ENCODE measurements at places on chromosomes 7 and 10.

- DNase-seq, result no peak
Measured at GRCh38 chr10:44984671-44985101, 6.1 kb upstream of the DEPP1 start.

- DNase-seq, result no peak
Measured at GRCh38 chr10:34507217-34507616, 307.9 kb downstream of the PARD3 start.

GRCh38 chr10:124681626-124682552, 62.3 kb downstream of the FAM53B start:
- no peak for DNase-seq

- no peak for DNase-seq
Measured at GRCh38 chr7:40310258-40310657, 175.5 kb downstream of the SUGCT start.

- DNase-seq, result no peak
Measured at GRCh38 chr10:50857579-50857978, 27.8 kb downstream of the A1CF start.

DNA sequence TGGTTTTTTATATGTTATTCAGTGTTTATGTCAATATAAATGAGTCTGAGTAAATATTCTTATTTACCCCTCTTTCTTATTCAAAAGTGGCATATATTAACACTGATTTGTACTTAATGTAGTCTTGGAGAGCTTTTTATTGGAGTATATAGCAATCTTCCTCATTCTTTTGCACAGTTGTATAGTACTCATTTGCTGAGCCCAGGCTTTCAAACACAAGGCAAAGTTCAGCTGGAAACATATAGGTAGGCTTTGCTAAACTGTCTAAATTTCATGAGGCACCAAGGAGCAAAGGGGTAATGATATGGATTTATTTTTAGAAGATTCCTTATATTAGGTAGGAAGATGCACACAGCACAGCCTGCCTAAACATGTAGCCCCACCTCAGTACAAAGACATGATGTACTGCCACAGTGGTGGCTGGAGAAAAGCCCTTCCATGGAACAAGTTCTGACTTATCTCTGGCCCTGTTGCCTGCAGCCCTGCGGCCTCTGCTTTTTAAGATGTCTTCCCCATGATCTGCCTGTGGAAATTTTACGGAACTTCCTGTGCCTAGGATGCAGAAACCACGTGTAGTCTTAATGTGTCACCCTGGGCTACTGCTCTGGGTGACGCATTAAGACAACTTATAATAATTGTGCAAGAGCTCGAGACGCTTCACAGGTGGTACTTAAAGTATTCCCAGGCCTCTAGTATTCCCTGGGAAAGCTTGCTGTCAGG, 9.6 kb upstream of the PDCD4 start:
- no peak for DNase-seq

GRCh38 chr7:1849351-1850041, 179.4 kb downstream of the ELFN1 start:
- DNase-seq, result no peak

- no peak for DNase-seq
Measured at GRCh38 chr10:15262036-15262713, 93.7 kb upstream of the NMT2 start.

DNA sequence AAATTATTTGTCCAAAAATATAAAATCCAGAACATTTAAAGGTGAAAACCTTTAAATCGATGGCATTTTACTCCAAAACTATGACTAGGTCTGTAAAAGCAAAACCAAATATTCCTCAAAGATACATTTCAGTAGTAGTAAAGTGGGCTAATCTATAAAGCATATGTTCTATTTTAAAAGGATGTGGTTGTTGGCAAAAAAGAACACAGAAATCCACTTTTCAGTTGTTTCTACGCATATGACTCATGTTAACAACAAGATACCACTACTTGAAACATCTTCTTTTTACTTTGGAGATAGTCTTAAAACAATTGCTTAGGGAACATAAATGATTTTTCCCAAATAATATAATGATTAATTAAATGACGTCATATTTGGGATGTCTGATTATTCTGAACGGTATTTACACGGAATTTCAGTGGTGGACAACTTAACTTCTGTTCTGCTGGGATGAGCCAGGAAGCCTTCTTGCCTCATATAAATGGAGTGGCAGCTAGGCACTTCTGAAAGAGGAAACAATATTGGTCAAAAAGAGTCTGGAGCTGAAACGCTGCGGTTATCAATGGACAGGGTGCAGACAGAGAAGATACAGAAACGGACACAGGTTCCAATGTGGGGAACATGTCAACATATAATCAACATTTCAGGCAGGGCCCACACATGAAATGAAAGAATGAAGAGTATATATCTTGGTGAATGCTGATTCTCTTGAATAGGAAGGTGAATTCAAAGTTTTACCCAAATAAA, 78.5 kb downstream of the ETV1 start:
- no peak for DNase-seq

DNA sequence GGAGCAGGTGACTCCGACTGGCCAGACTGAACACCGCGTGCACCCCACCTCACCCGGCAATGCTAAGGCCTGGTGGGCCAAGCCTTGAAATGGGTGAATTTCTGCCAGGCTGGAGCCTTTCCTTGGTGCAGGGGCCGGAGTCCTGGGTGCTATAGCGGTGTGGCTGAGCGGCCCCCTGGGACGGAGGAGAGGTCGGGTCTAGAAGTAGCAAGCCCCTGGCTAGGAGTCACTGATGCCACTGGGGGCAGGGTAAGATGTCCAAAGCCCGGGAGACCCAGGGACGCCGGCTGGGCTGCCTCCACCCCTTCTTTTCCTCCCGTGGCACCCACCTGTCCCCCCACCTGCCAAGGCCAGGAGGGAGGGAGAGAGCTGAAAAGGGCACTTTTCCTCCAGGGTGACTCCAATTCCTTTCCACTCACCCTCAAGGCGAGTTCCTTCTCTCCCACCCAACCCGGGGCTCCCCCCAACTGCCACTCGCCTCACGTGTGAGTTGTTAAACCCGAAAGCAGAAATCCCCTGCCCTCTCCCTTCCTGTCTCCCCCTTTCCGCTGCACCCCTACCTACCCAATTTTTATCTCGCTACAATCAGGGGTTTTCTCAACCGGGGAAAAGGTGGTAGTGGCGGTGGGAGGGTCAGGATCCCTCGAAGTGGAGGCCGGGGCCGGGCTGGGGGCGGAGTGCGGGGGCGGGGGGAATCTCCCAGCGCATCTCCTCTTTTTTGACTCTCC, 6.0 kb upstream of the GATA3 start:
- DNase-seq, result no peak

GRCh38 chr10:117047947-117048346, 43.0 kb upstream of the SHTN1 start:
- DNase-seq, result no peak

DNA sequence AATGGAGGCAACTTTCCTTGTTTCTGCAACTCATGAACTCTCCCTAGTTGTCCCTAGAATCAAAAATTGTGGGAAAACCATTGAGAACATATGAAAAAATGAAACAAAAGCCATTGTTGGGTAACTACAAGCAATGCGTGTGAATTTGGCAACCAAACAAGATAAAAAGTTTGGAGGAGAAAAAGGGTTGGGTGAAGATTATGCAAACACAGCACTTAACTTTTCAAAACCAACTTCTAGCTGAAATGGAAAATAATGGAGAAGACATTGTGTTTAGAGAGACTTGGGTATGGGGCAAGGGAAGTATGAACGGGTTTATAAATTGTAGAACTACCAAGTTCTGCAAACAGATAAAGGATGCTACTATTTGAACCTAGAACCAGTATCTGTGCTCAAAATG, 89.0 kb upstream of the SVIL start:
- DNase-seq, result no peak

DNA sequence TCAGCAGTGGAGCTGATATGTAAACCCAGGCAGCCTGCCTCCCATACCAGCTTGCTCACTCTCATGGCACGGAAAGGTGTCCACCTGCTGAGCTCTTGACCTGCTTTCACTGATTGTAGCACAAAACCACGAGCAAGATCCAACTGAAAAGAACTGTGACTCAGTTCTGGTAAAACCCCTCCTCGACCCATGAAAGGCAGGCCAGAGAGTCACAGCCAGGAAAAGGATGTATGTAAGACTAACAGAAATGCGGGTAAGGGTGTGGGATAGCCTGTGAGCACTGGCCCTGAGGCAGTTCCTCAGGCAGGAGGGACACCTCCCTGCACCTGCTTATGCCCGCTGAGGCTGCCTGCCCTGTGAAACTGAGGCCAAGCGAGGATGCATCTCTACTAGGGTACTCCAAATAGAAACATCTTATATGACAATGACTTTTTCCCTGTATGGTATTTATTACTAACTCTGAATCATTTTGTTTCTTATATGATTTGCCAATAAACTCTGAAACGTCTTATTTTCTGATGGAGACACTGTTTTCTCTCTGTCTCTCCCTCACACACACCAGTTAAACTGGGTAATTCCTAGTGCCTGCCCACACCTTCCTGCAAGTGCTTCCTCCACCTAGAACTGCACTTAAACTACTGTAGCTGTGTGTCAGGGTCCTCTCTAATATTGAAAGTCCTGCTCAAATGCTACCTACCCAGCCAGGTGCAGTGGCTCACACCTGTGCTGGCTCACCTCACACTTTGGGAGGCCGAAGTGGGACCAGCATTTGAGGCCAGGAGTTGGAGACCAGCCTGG, 73.3 kb upstream of the GHITM start:
- DNase-seq, result no peak

GRCh38 chr10:71462062-71462935, 65.6 kb downstream of the CDH23 start:
- no peak for DNase-seq

GRCh38 chr7:36263095-36263484, 110.0 kb downstream of the EEPD1 start:
- DNase-seq, result no peak

GRCh38 chr7:47402941-47403866, 178.7 kb downstream of the TNS3 start:
- peak; percentile 59 for DNase-seq

DNA sequence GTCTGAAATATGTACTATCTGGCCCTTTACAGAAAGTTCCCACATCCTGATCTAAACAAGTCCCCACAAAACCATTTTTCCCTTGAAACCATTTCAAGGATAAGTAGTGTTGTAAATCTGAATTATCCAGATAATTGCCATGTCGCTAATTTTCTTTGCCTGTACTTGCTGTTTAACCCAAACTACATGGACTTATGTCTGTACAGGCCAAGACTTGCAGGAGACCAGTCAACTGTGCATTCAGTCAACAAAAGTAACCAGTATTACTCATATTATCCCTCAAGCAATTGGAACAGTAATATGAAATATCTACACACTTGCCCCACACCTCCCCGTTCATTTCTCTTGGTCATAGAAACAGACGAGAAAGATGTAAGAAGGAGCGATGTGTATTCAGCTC, 347.8 kb upstream of the NFE2L3 start:
- no peak for DNase-seq

DNA sequence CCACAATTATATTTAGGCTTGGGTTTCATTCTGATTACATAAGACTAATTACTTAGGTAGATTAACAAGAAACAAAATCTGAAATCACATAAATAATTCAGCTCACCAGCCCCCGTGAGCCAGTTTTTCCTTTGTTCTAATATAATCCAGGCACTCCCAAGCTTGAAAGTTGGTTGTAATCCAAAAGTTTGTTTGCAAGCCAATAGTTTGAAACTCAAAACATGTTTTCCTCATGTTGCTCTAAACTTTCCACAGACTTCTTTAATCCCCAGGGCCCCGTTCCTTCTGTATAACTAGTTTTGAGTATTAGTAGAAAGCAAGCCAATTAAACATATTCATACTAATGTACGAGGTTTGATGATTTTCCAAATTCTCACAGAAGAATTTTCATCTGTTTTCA, 56.1 kb downstream of the SP8 start:
- no peak for DNase-seq

- no peak for DNase-seq
Measured at GRCh38 chr7:84665339-84665738, 470.8 kb upstream of the SEMA3A start.

- no peak for DNase-seq
Measured at GRCh38 chr7:24406789-24407299, 122.9 kb downstream of the NPY start.

GRCh38 chr7:16719699-16720098, 33.9 kb upstream of the TSPAN13 start:
- DNase-seq, result no peak

GRCh38 chr10:68103261-68103878, 5.9 kb upstream of the MYPN start:
- DNase-seq, result no peak

- no peak for DNase-seq
Measured at GRCh38 chr7:108660465-108660864, 90.8 kb downstream of the DNAJB9 start.

GRCh38 chr7:36607721-36608095, 116.6 kb downstream of the AOAH start:
- no peak for DNase-seq

- DNase-seq, result peak; percentile 92
Measured at GRCh38 chr7:1028775-1029636, 15.3 kb upstream of the GPR146 start.

DNA sequence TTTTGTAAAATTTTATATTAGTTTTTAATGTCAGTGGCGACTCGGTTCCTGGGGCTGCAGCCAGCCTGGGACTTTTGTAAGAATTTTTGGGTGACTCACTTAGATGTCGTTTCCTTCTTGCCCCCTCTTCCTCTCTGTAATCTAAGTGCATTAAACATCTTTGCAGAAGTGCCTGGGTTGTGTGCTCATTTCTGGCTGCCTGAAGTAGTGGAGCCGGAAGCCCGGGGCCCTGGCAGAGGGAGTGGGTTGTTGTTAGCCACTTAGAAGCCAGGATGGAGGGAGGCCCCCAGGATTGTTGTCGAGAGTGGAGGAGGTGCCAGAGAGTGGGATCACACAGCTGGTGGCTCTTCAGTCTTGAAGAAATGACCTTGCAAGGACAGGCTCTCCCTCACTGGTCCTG, 11.0 kb upstream of the TRIM8 start:
- no peak for DNase-seq

GRCh38 chr7:153938451-153938850, 113.7 kb upstream of the DPP6 start:
- DNase-seq, result no peak

DNA sequence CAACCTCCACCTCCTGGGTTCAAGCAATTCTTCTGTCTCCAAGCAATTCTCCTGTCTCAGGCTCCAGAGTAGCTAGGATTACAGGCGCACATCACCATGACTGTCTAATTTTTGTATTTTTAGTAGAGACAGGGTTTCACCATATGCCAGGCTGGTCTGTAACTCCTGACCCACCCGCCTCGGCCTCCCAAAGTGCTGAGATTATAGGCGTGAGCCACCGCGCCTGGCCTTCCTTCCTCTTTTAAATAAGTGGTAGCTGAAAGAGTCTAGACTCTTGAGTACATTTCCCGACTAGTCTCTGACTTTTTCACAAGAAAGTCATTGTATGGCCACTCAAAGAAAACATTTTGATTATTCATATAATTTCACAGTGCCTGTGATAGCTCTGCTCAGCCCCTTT, 636.2 kb upstream of the ANKRD30A start:
- no peak for DNase-seq

- no peak for DNase-seq
Measured at GRCh38 chr7:137967143-137968018, 34.5 kb downstream of the CREB3L2 start.

DNA sequence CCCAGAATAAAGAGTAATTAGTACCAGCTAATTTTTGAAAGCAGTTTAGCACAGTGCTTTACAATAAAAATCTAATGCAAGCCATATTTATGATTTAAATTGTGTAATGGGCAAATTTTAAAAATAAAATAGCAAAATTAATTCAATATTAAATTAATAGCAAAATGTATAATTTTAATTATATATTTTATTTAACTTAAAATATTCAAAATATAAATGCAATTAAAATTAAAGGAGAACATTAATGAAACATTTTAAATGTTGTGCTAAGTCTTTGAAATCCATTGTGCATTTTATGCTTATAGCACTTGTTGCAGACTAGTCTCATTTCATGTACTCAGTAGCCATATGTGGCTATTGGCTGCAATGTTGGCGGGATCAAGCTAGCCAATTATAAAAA, 367.6 kb downstream of the SUGCT start:
- no peak for DNase-seq
